ENCODE measurements at places on chromosomes 1 and 21.
A peak's percentile ranks its signal among the peaks of the same experiment; 100 is the strongest.

GRCh38 chr1:115165776-115166175, 76.5 kb upstream of the TSPAN2 start:
- no peak overlapping the region for H3K4me3 ChIP-seq
- no peak for DNase-seq
- no peaks in the 10 kb centered on the region for H3K4me1 ChIP-seq
- H3K27me3 ChIP-seq: no peaks in the 10 kb centered on the region

GRCh38 chr1:93969371-93969770, 60.1 kb upstream of the GCLM start:
- no peak overlapping the region for H3K27ac ChIP-seq
- H3K27me3 ChIP-seq: no peaks in the 10 kb centered on the region
- peaks cover 3% of the 10 kb centered on the region for H3K4me1 ChIP-seq
- H3K4me3 ChIP-seq: no peak overlapping the region
- H3K36me3 ChIP-seq: no peaks in the 10 kb centered on the region

GRCh38 chr1:180277476-180278193, 47.6 kb downstream of the LHX4 start:
- peaks cover 18% of the 10 kb centered on the region for H3K4me1 ChIP-seq
- H3K27me3 ChIP-seq: no peaks in the 10 kb centered on the region
- no peak for DNase-seq
- no peak overlapping the region for H3K27ac ChIP-seq
- no peak overlapping the region for H3K4me3 ChIP-seq

- DNase-seq: peak; percentile 18
- H3K27me3 ChIP-seq: no peaks in the 10 kb centered on the region
- no peak overlapping the region for H3K4me3 ChIP-seq
Measured at GRCh38 chr1:50735443-50735842, 224.6 kb downstream of the FAF1 start.

DNA sequence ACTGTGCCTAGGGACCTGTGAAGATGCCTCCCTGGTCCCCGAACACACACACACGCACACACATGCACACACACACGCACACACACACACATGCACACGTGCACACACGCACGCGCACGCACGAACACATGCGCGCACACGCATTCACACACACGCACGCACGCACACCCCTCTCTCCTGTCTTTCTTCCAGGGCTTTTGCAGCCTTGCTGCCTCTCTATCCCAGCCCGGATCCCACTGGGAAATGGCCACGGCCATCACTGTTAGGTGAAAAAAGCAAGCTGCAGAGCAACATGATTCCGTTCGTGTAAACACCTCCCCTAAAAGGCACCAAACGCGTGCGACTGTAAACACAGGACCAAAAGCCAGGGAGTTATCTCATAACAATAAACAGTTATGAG, 39.7 kb downstream of the NKAIN1 start:
- no peaks in the 10 kb centered on the region for H3K36me3 ChIP-seq
- no peaks in the 10 kb centered on the region for H3K27me3 ChIP-seq
- no peak overlapping the region for H3K4me3 ChIP-seq
- peaks cover 15% of the 10 kb centered on the region for H3K4me1 ChIP-seq

DNA sequence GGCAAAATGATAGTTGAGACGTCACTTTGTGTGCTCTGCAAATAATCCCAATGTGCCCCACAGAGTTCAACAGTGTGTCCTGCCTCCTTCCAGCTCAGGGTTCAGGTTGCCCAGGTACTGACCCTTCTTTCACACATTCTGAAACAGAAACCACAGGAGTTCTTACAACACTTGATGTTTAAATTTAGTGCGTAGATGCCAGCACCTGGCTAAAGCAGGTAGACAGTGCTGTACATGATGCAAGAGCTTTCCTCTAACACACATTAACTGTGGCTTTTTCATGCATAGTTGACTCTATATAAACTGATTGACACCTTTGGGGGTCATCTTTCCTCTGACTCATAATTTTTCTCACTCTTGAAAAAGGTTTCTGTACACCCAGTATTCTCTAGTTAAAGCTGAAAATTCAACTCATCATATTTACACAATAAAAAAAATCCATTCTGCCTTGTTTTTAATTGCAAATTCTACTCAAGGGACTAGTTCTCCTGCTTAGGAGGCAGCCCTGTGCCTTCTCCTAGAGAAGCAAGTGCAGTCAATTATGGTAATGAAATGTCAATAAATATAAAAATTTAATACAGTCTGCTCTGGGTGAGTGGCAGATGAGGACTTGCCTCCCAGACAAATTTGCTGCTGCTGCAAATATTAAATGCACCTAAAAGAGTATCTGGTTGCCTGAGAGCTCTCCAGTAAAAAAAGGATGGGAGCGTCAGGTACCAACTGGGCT, 91.4 kb downstream of the NR5A2 start:
- H3K4me3 ChIP-seq: no peak overlapping the region
- no peaks in the 10 kb centered on the region for H3K36me3 ChIP-seq
- H3K27me3 ChIP-seq: no peaks in the 10 kb centered on the region
- H3K27ac ChIP-seq: no peak overlapping the region
- H3K4me1 ChIP-seq: no peaks in the 10 kb centered on the region
